ENCODE measurements at places on chromosomes 2 and 18.

DNA sequence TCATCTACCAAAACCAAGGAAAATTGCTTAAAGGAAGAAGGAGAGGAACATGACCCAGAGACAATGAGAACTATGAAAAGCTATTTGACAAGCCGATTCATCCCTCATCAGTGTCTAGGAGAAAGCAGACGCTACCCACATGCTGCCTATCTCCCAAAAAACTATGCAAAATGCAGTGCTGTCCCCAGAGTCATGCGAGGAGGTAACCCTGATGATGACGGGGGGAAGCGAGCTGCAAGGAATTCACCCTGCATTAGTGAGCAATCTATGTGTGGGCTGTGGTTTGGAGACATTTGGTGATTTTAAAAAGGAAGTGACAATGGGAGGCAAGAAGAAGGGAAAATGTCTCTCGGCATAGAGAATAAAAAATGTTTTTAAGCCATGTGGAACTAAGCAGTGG lies 472.7 kb downstream of the CMPK2 start:
- DNase-seq: no peak

GRCh38 chr2:190407662-190408537 lies at the start of gene MFSD6:
TSS of gene MFSD6 (plus strand) at chr2:190408355. CDS start at chr2:190436030, 27,675 bp downstream.
- peak; percentile 30 for DNase-seq

DNA sequence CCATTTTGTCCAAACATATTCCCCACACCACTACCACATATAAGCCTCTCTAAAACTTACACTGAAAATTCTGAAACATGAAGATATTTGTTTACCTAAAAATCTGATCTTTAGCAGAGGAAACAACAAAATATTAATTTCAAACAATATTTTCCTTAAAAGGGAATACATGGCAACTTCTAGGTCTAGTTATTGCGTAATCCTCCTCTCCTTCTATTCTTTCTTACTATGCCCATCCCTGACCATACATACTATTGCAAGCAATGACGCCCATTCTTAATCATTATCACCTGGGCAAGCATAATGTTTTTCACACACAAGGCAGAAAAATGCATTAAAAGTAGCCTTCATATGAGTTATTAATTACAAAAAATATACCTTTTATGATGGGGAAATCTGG lies 372.6 kb downstream of the ZEB2 start:
- DNase-seq: no peak

DNA sequence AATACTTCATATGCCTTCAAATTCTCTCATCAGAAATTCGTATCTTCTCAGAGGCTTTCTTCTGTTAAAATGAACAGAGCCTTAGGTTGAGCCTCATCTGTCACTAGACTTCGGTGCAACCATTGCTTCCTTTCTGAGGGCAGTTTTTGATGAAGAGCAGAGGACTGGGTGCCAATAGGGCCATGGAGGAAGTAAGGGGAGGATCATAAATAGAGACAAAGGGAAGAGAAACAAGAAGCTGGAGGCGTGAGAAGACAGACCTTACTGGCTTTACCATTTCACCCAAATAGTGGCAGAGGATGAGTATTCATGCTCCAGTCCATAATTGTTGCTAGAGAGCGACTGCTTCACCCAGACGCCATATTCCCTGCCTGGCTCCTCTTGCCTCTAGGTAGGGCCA lies 215.6 kb upstream of the PKDCC start:
- no peak for DNase-seq

GRCh38 chr2:233838726-233839446 lies 15.4 kb downstream of the HJURP start:
- no peak for DNase-seq

GRCh38 chr2:210004881-210005280 lies 2.4 kb downstream of the RPE start:
- no peak for DNase-seq

GRCh38 chr2:176814740-176815367 lies 397.7 kb upstream of the HNRNPA3 start:
- DNase-seq: no peak

GRCh38 chr2:60504049-60504448 lies 49.4 kb downstream of the BCL11A start:
- DNase-seq: no peak

DNA sequence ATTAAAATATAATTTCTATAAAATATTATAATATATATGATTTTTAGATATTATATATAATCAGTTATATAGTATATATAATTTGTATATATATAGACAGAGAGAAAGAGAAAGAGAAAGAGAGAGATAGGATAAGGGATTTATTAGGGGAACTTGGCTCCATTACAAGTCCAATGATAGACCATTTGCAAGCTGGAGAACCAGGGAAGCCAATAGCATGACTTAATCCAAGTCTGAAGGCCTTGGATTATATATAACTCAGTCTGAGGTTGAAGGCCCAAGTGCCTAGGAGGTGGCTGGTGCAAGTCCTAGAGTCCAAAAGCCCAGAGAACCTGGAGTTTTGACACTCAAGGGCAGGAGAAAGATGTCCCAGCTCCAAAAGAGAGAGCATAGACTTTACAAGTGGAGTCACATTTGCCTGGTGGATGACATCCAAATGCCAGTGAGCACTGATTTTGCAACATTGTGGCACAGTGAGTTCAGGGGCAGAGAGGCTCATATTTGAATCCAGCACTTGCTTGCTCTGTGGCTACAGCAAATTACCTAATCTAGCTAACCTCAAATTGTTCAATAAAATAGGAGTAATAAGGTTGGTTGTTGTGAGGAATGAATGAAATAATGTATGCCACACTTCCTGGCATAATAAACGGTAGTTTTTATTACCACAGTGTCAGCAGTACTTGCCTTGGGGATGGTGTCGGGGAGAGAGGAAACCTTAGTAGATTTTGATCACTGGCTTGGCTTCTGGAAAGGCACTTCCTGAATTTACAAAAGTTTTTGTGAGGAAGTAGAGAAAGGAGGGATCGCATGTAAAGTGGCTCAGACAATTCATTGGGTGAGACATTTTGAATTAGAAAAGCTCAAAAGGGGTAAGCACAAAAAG lies 69.6 kb upstream of the CD28 start:
- DNase-seq: no peak

DNA sequence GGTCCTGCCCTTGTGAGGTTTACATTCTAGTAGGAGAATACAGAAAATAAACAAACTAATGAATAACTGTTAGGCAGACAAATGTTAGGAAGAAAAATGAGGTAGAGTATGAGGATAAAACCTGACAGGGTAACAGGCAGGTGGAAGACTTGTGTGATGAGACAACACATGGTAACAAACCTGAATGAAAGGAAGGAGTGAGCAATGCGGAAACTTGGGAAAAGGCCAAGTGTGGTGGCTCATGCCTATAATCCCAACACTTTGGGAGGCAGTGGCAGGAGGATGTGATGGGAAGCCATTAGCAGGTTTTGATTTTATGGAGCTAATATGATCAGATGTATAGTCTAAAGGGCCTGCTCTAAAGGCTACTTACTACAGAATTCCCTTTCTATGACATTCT lies 74.2 kb downstream of the INO80D start:
- no peak for DNase-seq

DNA sequence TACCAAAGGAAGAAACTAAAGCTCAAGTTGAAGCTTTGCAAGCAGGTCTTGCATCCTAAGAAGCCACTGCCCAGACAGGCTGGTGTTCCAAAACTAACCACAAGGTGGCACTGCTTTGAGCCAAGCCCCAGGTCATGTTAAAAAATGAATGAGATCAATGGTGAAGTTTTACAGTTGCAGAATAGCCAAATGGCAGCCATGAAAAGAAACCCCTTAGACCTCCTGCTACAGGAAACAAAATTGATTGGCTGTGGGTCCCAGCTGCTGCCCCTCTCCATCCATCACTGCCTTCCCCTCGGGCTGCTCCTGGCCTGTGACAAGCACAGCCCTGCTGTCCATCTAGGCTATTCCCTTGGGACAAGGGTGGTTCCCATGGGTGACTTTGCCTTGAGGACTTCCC lies 20.7 kb upstream of the MREG start:
- no peak for DNase-seq

DNA sequence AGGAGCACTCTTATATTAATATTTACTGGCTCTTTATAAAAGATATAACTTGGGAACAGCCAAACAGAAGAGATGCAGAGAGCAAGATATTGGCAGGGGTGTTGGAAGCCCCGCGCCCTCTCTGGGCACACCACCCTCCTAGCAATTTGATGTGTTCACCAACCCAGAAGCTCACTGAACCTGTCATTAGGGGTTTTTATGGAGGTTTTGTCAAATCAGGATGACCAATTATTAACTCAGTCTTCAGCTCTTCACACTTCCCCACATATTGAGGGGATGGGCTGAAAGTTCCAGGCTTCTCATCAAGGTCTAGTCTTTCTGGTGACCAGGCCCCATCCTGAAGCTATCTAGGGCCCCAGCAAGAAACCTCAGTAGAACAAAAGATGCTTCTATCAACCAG lies 10.9 kb upstream of the INO80D start:
- DNase-seq: no peak

DNA sequence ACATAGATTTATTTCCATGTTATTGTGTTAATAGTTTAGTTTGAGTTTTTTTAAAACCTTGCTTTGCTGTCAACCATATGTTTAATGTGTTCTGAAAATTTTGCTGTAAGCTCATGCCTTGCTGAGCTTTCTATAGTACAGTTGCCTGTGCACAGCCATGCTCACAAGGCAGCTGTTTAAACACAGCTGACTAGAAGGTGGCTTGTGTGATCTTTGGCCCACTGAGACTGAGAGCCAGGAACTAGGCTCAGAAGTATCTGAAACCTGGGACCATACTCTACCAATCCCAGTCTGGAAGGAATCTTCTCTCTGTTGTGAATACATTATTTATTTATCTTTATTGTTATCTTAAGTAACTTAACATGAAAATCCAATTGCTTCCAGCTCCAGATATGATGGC lies 350.5 kb downstream of the KIAA1328 start:
- no peak for DNase-seq

DNA sequence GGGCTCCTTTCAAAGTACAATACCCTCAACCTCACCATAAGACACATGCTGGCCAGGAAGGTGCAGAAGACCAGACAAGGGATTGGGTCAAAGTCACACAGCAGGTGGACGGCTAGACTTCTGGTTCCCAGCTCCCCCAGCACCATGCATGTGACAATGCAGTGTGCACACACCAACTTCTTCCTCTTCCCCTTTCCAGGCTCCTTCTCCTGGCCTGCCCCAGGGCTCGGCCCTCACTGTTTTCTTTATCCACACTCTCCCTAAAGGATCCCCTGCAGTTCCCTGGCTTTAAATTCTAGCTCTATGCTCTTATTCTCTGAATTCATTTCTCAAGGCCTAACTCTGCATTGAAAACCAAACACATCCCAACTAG lies 82.3 kb downstream of the LOXHD1 start:
- no peak for DNase-seq

DNA sequence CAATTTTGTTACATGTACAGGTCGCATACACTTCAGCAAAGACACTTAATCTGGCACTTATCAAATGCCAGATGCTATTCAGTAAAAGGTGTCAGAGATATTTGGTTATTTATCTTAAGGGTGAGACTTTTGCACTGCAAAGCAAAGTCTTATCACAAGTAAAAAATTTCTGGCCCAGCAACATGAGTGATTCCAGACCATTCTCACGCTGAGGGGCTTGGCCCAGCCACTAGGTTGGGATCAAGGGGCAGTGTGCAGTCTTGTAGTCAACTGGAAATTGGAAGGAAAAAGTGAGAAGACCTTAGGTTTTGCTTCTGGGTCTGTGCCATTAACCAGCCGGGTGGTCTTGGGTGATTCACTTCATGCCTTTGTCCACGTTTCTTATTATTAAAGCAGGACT lies 181.6 kb downstream of the RNF144A start:
- DNase-seq: no peak

DNA sequence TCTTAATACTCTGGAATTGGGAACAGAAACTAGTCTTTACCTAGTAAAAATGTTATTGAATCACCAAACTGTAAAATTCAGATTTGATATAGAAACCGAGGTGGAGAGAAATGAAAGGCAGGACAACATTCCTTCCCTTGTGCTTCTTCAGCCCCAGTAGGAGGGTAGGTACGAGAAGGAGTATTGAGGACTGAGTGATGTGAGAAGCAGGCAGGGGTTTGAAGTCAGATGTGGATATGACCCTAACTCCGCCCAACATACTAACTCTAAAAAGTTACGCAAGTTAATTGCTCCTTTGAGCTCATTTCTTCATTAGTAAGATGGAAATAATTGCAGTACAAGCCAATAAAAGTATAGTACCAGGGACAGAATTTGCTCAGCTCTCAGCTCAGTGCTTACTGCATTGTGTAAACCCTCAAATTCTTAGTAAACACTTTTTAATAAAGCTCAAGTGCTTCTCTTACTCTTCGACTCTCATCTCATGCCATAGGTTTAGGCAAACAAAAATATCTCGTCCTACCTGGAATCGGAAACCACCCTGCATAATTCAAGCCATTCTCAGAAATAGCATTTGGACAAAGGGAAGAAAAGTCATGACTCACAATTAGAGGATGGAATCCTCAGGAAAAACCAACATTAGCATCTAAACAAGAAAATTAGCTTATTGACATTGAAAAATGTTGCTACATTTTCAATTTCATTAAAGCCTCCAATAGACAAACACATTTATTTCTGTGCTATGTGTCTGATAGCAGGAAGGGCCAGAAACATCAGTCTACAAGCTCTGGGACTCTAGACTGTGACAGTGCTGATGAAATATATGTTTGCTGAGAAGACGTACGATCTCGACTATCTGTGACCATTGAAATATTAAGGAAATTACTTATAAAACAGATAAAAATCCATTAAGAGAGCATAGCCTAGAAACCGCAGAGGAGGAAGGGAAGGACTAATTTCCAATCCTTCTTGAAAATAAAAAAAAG lies 161.3 kb downstream of the HNMT start:
- no peak for DNase-seq

DNA sequence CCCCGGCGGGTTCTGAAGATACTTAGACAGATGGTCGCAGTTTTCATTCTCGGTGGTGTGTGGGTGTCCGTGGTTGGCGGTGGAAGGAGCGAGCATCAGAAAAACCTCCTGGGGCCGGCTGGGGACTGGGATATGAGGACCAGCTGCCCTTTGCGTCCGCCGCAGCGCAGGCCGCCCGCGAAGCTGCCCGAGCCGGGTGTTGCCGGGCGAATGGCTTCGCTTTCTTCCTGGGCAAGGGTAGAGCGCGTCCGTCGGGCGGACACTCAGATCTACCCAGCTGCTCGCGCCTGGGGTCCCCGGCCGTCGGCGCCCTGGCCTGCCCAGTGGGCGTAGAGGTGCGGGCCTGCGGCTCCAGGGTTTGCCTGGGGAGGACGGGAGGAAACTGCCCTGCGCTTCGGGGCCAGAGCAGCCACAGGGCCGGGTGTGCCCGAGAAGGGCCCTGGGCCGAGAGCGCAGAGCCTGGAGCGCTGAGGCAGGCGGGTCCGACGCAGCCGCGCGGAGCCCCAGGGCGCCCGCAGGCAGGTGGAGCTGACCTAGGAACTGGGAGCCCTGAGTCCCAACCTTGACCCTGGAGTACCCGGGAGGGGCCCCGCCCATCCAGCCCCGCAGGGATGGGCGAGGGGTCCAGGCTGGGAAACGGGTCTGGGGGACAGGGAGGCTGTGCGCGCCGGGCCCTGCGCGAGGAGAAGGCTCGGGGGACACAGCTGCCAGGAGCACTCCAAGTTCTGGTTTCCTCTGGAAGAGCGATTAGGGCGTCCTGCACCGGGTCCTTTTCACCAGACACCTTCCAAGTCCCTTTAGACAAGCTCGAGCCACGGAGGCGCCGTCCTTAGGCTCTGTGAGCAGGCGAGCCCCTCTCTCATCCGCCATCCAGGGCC lies 1.3 kb downstream of the TWIST2 start:
- no peak for DNase-seq

All from mesothelial cell of epicardium (in vitro differentiated cells).